Retina (tissue), 1 donor: ENCODE measurements at places on chromosomes 7 and 10.

DNA sequence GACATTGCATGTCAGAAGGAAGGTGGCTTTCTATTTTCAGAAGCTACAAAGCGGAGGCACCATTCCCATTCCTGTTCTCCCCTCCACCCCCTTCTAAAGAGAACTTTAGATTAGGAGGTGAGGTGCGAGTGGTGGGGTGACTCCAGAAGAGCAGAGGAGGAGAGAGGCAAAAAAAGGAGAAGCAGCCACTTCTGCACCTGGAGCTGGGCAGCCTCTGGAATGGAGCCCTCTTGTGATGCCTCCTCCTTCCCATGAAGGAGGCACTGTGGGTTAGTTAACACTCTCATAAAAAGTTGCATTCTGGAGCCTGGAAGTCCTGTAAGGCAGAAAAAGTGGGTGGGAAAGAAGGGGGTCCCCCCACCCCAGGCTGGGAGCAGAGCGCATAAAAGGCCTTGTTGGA lies 4.8 kb downstream of the PTF1A start:
- DNase-seq: no peak

- DNase-seq: no peak
These were observed 2.5 kb downstream of the PNLIPRP1 start for GRCh38 chr10:116593139-116593740.

DNA sequence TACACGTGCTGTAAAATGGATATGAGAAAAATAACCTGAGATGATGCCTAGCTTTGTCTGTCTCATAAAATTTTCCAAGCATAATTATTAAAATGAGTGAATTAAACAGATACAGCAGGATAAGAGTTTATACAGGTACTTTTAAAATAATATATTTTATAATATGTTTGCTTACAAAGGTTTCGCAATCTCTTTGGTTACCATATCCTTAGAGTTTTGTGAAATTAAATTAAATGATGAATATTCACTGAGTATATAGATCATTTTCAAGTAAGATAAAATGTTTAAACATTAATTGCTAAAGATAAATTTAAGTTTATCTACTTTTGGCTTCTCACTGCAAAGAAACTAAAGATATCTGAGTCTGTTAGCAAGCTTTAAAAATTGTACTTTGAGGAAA lies 11.4 kb downstream of the SHTN1 start:
- DNase-seq: no peak

DNA sequence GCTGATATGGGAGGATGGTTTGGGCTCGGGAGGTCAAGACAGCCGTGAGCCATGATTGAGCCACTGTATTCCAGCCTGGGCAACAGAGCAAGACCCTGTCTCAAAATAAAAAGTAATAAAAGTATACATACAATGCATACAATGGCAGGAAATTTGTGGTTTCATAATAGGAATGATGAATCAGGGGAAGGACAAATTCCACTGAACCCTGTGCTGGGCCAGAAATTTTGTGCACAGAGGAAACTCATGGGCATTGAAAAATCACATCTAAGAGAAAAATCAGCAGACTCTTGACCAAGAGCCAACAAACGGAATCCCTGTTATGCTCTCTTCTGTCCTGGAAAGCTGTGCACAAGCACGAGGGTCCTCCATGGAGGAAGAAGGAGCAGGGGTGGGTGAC lies 35.1 kb downstream of the SEM1 start:
- no peak for DNase-seq

DNA sequence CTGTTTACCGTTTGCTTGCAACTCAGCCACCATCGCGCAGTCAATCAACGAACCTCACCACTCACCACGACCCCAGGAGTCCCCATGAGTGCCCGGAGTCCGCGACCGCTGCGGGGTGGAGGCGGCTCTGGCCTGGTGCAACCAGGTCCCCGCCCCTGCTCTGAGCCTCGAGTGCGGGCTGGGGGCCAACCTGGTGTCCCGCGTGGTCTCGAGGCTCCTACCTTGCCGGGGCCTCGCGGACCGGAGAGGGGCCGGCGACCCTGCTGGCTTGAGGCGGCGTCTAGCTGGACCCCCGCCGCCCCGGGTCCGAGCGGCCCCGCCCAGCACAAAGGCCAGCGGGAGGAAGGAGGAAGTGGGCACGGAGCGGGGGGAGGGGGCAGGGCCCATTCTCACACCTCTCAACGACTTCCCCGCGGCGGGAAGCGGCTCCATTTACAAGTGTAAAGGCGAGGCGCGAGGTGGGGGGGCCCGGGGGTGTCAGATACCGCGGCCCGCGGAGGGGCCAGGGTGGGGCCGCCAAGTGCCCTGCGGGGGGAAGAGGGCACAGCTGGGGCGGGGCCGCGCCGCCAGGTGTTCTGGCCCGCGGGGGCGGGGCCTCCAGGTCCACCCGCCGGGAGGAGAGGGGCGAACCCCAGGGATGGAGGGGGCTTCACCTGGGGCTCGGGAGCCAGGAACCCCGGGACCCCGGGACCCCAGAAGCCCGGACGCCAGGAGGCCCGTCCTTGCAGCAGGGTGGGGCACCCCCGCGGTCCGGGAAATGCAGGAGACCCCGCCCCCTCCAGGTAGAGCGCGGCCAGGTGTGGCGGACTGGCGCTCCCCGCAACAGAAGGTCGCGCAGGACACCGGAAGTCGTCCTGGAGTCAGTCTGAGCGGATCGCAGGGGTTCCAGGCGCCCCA lies 8.6 kb downstream of the CTBP2 start:
- no peak for DNase-seq

DNA sequence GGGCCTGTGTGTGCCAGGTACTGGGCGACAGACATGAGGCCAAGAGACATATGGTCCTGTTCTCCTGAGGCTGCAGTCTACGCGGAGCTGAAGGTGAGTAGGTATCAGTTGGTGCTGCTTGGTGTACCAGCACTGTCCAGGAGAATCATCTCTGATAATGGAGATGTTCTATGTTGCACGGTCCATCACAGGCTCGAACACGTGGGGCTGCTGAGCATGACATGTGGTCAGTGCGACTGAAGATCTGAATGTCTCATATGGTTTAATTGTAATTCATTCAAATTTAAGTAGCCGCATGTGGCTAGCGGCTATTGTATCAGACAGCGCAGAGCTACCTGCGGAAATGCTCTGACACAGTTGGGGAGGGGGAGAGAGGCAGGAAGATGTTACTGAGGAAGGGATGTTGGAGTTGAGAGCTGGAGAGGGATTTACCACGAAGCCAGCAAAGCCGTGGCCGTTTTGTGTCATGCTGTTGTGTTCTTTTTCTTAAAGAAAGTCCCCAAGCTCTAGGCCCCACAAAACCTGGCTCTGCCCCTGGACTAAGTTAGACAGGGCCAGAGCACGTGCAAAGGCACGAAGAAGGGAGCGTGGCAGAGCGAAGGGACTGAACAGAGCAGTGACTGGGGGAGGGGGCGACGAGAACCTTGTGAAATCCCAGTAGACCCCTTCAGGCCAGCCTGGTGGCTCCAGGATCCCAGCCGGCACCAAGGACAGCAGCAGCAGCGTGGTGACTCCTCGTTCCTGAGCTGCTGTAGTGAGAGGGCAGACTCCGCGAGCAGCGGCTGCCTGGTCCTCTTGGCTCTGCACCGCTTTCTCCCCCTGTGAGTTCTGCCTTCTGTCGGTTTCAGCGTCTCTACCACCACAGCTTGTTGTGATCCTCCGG lies 20.0 kb downstream of the SMKR1 start:
- peak; percentile 38 for DNase-seq

- no peak for DNase-seq
These were observed 206.8 kb upstream of the NPSR1 start for GRCh38 chr7:34451183-34451582.

DNA sequence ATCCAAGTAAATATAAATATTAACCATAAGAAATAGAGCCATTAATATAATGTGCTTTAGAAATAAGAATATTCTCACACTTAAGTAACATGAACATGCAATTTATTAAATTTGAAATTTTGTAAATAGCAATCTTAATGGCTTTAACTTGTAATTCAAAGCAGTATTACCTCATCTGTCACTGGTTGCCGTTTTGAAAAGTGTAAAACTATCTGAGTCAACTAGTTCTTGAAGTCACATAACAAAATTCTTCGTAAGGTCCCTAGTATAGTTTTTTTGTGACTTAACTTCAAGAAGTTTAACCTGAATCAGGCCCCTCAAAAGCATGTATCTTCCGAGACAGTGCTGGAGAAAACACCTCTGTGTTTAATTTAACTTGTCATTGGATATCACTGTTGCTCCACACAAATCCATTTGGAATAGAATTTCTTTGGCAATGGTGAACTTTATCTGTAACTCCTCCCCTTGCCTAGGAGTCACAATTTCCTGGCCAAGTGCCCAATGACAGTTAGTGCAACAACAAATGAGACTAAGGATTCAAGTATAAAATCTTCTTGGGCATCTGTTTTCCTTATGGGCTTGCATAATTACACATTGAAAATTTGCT lies 47.1 kb downstream of the NT5C2 start:
- DNase-seq: no peak

DNA sequence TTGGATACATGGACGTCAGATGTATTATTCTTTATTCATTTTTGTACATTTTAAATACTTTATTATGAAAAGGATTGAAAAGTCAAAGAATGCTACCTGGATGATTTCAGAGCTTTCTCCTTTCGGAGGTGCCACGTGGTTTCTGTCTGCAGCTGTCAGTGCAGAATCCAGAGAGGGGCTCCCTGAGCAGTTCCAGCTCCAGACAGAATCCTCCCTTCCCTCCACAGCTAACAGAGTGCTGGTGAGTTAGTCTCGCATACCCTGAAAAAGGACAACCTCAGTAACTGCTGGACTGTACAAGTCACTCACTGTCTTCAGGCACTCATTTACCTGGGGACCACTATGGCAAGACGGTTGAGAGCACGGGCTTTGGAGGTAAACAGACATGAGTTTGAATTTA lies 10.9 kb downstream of the DNMBP start:
- no peak for DNase-seq

DNA sequence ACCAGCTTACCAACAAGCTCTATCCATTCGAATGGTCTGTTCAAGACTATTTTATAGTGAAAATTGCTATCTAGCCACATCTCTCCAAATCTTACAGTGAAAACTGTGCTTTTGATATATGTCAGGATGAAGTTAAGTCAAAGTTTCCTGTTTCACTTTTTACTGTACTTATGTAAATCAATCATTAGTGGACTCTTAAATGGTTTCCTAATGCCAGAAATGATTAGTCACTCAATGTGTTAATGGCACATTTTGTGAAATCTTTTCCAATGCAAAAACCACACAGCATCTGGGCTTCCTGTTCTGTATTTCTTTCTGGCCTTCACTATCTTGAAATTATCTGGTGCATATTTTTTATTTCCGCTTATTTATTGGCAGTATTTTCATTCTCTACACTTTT lies 87.3 kb upstream of the STEAP1B start:
- no peak for DNase-seq

DNA sequence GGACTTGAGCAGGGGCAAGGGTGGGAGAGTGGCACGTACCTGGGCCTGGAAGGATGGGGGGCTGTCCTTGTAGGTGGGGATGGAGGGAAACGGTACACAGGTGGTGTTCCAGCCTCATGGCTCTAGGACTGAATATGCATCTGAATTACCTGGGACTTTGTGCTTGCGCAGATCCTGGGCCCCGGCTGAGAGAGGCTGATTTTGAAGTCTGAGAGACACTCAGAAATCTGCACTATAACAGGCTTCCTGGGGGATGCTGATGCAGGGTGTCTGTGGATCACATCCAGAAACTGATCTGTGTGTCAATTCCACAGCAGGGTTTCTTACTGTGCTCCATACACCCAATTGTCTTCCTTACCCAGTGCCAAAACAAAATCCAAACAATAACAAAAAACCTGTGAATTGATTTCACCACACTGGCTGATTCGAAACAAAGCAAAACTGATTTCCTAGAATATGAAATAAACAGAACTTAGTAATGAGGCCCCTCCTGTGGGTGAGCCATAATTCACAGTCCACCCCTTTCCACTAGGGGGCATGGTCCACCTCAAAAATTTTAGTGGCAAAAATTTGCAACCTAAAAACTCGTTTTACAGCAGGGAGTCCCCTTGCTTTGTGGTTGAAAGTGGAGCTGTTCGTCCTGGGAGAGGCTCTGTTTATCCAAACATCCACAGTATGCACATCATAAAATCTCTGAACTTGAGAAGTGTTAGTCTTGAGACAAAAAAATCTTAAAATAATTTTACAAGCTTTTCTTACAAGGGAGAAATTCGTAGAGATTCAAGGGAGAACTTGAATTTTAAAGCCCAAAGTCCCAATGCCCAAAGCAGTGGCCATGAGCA lies 32.0 kb upstream of the PLEKHA1 start:
- peak; percentile 60 for DNase-seq

DNA sequence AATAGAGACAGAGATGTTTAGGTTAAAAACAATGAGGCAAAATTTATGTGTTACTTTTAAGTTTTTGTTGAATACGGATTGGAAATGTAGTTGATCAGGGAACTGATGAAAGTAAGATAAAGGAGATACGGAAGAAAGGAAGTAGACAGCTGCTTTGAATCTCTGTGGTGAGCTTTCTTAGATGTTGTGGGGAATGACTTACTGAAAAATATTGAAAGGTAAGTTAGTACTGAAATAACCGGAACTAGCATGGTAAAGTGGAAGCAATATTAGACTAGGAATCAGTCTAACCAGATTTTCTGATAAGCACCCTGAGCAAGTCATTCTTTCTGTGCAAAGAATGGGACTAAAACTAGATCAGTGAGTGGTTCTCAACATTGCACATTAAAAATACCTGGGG lies 34.8 kb downstream of the LUC7L2 start:
- no peak for DNase-seq

- DNase-seq: no peak
These were observed 94.7 kb upstream of the EFCAB10 start for GRCh38 chr7:105675934-105676371.

- no peak for DNase-seq
These were observed 26.8 kb downstream of the ADD3 start for GRCh38 chr10:110034596-110034995.

DNA sequence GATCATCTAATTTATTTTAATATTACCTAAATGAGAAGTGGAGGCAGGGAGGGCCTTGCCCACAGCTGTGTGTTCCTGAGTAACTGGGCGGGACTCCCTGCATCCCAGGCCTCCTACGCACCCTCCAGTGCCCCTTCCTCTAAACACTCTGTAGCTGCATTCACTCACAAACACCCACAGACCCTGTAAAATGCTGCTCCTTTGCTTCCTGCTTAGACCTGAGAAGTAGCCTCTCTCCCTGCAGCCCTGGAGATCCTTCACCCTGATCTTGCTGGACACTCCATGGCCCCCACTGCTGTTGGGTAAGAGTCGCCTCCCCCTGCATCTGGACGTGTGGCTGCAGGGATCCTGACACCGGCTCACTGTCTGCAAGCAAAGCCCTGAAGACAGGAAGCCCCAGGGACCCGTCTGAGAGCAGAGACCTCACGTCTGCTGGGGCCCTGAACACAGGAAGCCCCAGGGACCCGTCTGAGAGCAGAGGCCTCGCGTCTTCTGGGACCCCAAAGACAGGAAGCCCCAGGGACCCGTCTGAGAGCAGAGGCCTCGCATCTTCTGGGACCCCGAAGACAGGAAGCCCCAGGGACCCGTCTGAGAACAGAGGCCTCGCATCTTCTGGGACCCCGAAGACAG lies 589.8 kb downstream of the DNAJB6 start:
- DNase-seq: no peak

DNA sequence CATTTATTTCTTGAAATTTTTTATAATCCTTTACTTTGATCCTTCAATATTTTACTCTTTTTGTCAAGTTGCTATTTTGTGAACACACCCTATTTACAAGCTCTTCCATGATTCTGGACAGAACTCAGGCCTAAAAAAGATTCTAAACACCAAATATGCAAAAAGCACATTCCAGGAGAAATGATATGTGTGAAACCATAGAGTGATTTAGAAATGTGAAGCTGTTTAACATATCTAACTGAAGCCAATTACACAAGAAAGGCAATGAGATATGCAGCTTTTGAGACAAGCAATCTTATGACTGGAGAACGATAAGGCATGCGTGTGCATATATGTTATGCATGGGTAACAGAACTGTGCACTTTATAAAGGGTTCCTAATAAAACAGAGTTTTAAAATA lies 243.0 kb downstream of the CACNA2D1 start:
- DNase-seq: no peak

GRCh38 chr7:37247861-37248260 lies 200.8 kb downstream of the ELMO1 start:
- DNase-seq: peak; percentile 35
